IPS-NIHi11 (cell line): ENCODE measurements at places on chromosomes 13 and 19.

- DNase-seq = no peak
Observed at GRCh38 chr13:25662516-25662915, 290.7 kb downstream of the ATP8A2 start.

- peak; percentile 67 for DNase-seq
Observed at GRCh38 chr13:30863231-30863630, 42.8 kb upstream of the MEDAG start.

- DNase-seq = peak; percentile 96
Observed at GRCh38 chr19:50804420-50805272, 14.4 kb downstream of the ACP4 start.

DNA sequence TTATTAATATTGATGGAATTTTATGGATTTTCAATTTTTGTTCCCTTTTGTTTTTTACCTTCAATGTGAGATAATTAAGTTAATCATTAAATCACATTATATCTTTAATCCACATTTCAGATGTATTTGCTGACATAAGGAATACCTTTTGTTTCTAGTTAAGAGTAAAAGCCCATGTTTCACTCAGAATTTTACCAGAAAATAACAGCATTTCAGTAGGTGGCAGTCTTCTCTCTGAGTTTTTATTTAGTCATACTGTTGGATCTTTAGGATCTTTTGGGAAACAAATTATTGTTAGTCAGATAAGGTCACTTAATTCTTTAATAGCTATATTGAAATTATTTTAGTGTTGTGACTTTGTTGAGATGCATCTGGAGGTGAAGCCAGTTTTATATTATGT is 67.9 kb downstream of the NDFIP2 start:
- DNase-seq = no peak

DNA sequence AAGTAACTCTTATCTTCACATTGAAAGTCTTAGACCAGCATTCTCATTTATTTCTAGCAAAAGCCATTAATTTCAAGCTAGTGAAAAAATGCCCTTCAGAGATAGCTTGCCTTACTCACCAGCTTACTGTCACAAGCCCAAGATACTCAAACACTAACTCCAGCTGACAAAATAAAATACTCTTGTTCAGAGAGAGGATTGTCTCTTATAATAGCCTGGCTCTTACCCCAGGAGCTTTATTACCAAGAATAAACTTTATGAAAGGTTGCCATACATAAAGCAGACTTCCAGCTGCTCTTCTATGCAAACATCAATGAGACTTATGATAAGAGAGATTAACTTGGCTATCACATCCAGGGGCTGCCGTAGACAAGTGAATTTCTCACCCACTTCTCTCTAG is 53.6 kb downstream of the XPO4 start:
- no peak for DNase-seq

DNA sequence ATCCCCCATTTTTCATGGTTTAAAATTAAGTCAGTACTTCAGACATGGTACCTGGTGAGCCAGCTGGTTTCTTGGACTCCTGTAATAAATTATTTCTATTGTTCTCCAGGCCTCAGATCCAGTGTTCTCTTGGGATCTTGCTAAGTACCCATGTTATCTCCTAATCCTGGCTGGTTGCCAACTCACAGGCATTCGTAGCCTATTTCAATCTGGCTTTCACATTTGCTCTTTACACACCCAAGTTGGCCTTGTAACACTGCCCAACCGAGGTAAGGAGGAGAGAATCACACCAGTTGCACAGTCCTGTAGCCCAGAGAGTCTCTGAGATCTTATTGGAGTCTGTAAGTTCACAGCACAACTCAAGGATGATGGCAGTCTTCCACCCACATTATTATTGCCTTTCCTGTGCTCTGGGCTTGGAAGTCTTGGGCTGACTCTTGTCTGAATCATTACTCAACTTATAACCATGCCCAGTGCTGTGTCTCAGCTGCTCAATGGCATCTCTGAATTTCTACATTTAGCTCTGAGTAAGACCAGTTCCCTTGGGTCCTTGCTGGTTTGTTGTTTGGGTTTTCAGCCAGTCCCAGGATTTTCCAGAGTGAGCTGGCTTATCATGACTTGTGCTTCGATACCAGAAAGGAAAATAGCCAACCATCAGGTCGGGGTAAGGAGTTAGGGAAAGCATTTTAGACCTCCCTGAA is 76.6 kb upstream of the KLF12 start:
- no peak for DNase-seq

GRCh38 chr19:51786646-51787494 is 8.1 kb upstream of the FPR3 start:
- no peak for DNase-seq

DNA sequence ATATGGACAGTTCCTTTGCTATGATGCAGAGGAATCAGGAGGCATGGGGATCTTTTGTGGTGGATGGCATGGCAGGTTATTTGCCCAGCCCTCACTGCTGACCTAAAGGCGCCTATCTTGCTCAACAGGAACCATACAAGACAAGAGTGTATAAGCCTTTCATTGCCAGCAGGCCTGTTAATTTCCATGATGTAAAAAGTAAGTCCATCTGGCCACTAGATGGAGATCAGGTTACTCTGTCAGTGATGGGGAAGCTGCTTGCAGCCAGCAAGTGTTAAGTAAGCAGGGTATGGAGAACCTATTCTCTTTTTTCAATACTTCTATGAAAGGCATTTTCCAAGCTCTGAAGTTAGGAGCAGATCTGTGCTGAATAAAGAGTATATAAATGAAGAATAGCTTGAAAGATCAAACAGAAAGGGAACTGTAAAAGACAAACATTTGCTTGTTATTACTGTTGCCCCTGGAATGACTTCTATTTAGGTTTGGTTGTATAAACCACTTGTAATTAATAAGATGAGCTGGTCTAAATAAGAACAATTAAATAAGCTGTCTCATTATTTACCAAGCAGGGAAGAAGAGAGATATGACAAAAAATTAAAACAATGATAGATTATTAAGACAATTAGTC is 210.9 kb downstream of the RGCC start:
- peak; percentile 73 for DNase-seq

GRCh38 chr13:73462241-73462640 is 403.4 kb downstream of the KLF5 start:
- no peak for DNase-seq

DNA sequence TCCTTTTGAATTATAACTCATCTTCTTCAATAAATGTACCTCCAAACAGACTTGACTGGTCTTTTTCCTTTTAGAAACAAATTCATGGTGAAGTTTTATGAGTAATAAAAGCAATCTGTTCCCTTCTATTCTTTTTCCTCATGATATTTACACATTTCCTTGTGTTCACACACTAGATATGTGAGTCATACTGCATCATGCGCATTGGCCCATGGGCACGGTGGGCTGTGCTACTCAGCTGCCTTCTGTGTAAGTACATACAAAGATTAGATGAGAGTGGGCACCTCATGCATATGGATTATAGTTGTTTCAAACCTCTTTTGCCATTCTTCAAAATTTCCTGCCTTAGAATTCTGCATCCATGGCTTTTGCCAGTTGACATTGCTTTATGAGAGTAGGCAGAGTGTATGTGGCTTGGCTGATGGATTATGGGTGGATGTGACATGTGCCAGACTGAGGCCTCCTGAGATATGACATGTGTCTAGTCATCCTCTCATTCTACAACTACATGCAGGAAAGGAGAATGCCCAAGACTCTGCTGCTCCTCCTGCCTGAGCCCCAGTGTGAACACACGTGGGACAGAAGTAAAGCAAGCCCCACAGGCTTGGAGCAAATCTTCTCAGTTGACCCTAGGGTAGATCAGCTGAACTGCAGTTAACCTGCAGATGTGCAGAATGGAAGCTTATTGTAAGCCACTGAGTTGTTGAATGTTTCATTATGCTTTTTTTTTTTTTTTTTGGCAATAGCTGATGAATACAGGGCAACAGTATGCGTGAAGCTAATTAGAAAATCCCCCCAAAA is 109.9 kb downstream of the RBM26 start:
- no peak for DNase-seq
